Stimulated activated CD4-positive, alpha-beta T cell treated with anti-CD3 and anti-CD28 coated beads, Interleukin-2, amount 100 ng/mL, for 48 hours (primary cell): ENCODE measurements at places on chromosomes 5 and 9.

DNA sequence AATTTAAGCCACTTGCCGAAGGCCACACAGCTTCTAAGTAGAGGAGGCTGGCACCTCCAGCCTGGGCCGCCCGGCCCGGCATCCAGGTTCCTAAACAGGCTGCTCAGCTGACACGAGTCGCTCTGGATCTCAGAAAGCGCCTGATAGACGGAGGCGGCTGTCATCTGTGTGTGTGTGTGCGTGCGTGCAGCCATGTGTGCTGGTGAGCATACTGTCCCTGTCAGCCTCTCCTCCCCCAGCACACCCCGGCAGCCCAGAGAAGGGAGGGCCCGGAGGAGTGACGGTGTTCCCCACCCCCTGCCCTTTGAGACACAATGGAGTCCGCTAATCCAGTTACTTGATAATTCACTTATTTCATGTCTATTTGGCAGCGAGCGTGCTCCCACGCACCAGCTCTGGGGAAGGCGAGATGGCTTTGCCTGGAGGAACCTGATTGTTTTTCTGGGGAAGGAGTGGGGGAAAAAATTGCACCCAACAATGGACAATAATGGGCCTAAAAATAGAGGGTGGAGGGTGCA lies 20.0 kb downstream of the NTNG2 start:
- DNase-seq = no peak

GRCh38 chr9:134698111-134698510 lies 56.5 kb downstream of the COL5A1 start:
- no peak for DNase-seq

DNA sequence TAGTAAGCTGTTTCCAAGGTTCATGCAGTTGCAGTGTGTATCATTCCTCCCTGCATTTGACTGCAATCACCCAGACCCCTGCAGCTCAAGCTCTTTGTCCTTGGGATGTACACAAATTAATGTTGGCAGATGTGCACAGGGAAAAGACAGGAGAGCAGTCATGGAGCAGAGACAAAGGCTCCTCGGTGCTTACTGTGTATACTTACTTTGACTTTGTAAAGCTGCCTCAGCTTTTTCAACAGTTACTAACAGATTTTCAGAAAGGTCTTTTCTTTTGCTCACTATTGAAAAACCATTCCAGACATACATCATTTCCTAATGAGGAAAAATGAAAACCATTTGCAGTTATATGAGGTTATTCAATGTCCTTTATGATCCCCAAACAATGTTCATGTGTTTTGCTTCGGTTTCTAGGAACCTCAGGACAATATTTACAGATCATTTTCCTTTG lies 124.9 kb downstream of the TTC39B start:
- no peak for DNase-seq

- DNase-seq = no peak
These were observed 174.4 kb downstream of the MUSK start for GRCh38 chr9:110842986-110843385.

DNA sequence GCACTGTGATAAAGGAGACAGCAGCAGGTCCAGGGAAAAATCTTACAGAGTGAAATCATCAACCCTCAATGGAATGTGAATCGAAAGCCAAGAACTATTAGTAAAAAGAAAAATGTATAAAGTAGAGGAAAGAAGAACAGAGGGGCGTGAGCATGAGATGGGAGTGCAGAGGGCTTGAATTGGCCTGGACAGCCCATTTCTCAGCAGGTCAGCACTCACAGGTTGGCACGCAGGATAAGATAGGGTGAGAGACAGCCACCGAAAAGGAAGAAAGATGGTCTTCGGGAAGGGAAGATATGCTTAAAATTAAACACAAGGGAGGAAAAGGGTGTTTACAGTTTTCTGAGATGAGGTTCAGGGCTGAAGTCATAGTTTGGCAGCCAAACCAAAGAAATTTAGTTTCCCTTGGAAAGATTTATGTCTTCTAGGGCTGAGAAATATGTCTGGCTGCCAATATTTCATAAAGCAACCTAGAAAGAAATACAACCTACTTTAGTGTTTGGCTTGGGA lies 524.7 kb downstream of the SPATA31D1 start:
- DNase-seq = no peak

- DNase-seq = no peak
These were observed 290.5 kb upstream of the ITGA1 start for GRCh38 chr5:52497133-52497693.

GRCh38 chr9:104775976-104776375 lies 12.0 kb downstream of the NIPSNAP3B start:
- no peak for DNase-seq

DNA sequence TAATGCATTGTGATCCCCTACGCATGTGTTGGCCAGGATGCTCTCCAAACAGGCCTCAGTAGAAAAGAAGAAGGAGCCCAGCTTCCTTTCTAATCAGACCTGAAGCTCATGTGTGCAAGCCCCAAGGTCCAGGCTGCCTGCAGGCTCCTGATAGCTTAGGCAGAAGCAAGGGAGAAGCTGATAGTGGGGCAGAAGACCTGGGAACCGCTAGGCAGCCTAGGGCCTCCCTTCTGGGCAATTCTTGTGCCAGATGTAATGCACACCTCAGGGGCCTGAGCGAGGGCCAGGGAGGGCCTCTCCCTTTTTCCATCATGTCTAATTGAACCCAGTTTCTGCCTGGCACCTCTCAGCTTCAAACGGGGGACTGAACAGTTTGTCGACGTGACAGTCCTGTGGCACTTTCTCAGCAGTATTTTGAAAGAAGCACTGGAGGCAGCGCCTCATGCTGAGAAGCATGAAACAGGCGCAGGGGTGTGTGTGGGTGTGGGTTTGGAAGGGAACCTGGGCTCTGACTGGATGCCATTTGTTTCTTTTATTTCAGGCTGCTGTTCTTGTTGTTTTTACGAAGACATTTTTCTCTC lies 212.8 kb downstream of the PIK3R1 start:
- no peak for DNase-seq

DNA sequence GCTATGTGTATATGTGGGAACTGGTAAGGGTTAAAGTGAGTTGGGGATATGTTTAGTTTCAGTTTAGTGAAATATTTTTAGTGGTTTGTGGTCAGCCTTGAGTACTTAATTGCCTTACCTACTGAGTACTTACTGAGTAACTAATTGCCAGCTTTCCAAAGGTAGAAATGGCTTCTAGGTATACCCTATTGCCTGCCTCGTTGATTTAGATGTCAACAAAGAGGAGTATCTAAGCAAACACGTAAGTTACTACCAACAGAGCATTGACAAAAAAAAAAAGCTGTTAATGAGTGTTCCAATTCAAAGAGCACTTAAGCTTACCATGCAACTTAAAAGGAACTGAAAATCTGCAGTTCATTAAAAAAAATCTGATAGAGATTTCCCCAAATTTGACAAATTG lies 8.8 kb downstream of the ATP10B start:
- no peak for DNase-seq

GRCh38 chr5:87877023-87877422 lies 391.6 kb downstream of the TMEM161B start:
- DNase-seq = no peak

- no peak for DNase-seq
These were observed 20.5 kb downstream of the EQTN start for GRCh38 chr9:27276193-27277030.

DNA sequence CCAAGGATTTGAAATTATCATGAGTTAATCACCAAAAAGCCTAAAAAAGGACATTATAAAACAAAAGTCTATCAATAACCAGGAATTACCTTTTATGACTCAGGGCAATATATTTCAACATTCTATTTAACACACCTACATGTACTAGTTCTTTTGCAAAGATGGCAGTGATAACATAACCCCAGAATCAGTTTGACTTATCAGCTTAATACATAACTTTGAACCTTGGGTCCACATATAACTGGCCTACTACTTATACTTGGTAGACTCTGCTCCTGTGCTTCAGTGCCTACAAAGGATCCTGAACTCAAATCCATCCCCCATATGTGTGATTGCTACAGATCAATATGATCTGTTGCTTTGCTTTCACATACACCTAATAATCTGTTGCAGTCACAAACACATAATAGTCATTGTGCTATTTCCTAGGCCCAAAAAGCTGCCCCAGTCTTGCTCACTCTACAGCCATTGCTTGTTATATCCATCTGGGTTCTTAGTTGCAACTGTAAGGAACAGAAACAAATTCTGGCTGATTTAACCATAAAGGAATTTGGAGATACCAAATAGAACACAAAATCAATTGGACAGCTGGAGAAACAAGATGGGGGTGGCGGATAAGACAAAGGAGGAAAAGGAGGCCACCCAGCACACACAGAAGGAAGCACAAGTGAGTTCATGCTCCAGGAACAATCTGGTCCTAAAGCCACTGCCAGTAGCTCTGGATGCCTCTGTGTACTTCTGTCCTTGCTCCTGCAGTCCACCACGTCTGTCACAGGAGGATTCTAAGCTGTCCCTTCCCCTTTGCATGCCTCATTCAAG lies 25.5 kb downstream of the DEPDC1B start:
- DNase-seq = no peak

DNA sequence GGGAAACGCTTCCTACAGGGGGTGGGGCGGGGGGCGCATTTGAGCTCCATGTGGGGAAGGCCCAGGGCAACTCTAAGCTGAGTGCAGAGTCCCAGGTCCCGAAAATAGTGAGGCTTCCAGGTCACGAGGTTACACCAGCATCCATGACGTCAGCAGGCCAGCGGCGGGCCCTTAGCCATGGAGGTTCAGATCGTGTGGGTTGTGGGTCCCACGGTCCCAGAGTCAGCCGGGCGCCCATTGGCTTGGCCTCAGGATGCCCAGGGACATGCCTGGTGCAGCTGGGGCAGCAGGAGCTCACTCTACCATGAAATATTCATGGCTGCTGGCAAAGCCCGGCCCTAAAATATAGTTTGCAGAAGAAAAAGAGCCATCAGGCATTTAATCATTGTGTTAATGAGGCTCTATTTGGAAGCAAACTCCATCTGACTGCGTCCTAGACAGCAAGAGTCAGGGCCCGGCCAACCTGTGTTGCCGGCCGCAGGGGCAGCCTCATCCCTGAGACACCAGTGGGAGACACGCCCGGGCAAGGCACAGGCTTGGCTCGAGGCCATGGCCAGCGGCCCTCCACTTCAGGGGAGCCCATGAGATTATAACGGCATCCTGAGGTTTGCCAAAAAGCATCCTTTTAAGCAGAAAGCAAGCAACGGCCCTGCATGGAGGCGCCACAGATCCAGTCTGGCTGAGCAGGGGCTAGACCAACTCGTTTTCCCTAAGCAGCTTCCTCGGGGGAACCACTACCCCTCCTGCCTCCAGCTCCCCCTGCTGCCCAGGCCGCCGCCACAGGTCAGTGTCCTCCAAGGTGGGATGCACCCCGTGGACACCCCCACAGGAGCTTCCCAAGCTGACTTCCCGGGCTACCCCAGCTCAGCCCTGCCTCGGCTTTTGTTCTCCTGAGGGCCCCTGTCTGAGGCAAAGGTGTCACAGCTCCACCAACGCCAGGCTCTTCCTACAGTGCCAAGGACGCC lies 108.9 kb upstream of the PPP1R26 start:
- DNase-seq = no peak

GRCh38 chr5:139282197-139282557 lies 11.4 kb upstream of the MATR3 start:
- DNase-seq = no peak

DNA sequence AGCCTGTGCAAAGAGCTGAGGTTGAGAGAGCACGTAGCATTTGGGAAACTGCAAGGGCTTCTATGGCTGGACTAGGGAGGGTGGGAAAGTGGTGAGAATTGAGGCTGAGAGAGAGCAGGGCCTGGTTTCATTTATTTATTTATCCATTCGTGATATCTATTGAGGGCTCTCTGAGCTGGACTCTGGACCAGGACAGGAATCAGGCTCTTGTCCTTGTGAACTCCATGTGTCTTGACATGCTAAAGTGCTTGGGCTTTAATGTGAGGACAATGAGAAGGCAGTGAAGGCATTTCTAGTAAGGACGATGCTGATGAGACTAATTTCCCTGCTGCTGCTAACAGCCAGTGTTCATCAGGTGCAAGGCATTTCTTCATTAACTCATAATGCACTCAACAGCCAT lies 95.9 kb upstream of the KLF4 start:
- DNase-seq = no peak

DNA sequence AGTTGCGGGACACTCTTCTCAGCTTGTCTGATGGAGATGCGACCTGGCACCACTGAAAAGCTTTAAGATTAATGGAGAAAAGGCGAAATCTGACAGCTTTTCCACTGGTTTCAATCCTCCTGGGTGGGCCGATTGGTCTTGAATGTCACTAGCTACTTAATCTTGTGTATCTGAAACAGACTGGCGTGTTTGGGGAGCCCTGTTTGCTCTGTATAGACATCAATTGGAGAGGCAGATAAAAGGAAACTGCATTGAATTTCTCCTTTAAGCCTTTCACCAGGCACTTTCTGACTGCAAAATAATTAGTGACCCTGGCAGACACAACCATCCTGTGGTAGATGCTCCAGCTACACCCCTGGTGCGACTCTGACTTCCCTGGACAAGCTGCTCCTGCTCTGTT lies 224.2 kb downstream of the NDUFS4 start:
- no peak for DNase-seq

GRCh38 chr9:37902796-37903646 lies 906 bp downstream of the SLC25A51 start:
- no peak for DNase-seq

- DNase-seq = no peak
These were observed 49.5 kb downstream of the SEMA4D start for GRCh38 chr9:89448381-89448780.

GRCh38 chr5:138597661-138598400 lies 22.6 kb upstream of the HSPA9 start:
- no peak for DNase-seq

- DNase-seq = no peak
These were observed 487.2 kb downstream of the SPATA31D1 start for GRCh38 chr9:82475584-82476301.

- no peak for DNase-seq
These were observed 73.8 kb downstream of the C9orf50 start for GRCh38 chr9:129547063-129547462.

DNA sequence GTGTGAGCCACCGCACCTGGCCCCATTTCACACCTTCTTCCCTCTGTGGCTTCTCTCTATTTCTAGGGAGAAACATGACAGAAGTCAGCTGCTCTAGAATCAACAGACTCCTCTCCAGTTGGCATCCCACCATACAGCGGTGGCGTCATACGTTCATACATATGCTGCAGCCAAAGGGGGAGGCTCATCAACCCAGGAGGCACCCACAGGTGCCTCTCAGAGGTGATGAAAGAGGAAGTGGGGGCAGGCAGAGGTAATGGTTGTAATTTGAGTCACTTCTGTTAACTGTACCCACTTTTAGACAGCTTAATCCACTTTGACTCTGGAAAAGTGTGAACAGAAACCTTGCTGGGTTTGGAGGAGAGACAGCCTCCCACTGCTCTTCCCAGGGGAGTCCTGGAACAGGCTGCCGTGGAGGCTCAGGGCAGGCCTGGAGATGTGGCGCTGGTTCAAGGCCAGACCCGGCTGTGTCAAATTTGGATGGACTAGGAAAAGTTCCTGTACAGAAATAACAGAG lies 47.3 kb upstream of the SUB1 start:
- DNase-seq = no peak

GRCh38 chr9:120904061-120904977 lies 22.3 kb downstream of the TRAF1 start:
- DNase-seq = no peak

- no peak for DNase-seq
These were observed 406.1 kb downstream of the RAB3C start for GRCh38 chr5:58988938-58989337.

- no peak for DNase-seq
These were observed 93.3 kb downstream of the RAPGEF6 start for GRCh38 chr5:131541762-131542161.

- DNase-seq = no peak
These were observed 40.1 kb downstream of the FREM1 start for GRCh38 chr9:14870090-14870489.
